Brain pericyte (primary cell): ENCODE measurements at places on chromosomes 16 and 17.

DNA sequence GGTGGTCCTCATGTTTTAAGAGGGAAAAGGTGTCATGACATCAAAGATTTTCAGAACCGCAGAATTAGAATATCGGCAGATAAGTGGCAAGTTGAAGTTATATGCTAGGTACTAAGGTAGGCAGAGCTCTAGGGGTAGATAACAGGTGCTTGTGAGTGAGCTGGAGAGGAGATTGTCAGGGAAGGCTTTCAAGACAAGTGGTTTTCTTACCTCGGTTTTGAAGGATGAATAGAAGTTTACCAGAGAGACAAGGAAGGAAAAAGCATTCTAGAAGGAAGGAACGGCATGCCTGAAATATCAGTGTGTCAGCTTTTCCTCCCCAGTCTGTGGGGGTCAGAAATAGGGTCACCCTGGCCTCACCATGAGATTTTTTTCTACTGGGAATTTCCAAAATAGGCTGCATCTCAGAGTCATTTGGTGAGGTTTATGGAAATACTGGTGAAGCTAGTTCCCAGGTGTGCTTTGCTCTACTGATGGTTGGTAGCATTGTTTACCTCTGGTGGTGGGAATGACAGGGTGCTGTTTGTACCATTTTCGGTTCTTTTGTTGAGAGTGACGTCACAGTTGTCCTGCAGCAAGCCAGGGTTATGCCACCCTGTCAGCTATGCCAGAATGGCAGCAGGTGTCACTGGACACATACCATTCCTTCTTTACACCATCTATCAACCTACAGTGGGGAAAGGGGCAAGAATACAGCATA, 112.5 kb downstream of the MSI2 start:
- DNase-seq, result no peak

GRCh38 chr16:68724797-68725196, 12.3 kb upstream of the CDH1 start:
- DNase-seq, result no peak

DNA sequence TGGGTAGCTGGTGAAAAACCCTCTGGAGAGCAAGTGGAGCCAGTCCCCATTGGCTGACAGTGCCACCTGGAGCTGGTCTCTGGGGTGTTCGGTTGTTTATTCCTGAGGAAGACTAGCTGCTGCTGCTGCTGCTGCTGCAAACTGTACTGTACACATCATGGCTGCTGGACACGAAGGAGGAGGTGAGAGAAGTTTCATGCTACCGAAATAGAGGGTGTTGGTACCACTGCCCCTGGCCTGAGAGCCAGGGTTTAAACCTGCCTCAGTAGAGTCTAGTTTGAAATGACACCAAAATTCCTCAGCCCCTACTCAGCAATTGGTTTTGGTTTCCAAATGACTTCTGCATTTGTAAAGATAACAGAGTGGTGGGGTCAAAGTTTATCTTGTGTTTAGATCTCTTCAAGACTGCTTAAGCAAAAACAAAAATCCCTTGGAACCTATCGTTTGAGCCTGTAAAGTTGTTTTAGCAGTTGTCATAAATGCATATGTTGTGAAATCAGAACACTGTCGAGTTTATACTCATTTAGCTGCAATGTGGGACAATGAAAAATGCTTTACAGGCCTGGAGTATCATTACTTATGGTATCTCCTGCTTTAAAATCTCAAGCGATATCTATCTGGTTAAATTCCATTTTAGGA, 40.8 kb downstream of the CYB5B start:
- DNase-seq, result no peak

GRCh38 chr17:76104140-76104895, 731 bp upstream of the EXOC7 start:
- no peak for DNase-seq

DNA sequence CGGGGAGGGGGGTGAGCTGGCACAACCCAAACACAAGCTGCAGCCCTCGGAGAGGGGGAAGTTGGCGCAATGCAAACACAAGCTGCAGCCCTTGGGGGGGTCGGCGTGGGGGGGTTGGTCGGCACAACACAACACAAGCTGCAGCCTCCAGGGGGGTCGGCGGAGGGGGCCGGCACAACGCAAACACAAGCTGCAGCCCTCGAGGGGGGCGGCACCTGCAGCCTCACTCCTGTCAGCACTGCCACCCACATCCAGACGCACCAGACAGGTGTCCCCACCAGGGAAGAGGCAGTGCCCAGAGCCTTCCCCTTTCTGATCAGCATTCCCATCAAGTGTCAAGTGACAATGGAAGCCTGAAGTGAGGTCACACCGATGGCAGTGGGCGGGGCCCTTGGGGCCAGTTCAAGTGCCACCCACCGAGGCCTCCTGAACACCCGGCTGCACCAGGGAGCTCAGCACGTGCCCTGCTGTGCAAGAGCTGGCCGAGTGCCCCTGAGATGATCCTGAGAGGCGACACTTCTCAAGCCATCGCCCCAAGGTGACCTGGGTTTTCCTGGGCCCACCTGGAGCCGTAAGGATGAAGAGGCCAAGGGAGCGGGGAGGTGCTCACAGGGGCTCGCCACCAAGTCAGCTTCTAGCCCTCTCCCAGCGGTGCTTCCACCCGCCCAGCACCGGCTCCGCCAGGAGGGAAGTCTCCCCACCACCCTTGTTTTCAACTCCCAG, 59.3 kb downstream of the KLHDC4 start:
- DNase-seq, result no peak

DNA sequence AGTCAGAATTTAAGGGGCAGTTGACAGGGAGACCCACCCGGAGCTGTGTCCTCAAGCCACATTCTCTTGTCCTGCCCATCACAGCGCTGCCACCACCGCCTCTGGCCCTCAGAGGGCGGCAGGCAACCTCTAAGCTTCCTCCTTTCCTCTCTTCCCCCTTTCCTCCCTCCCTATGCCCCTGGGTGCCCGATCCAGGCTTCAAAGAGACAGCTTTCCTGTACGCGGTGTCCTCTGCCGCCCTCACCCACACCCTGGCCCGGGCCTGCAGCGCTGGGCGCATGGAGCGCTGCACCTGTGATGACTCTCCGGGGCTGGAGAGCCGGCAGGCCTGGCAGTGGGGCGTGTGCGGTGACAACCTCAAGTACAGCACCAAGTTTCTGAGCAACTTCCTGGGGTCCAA, 23.5 kb downstream of the WNT9B start:
- DNase-seq, result no peak

- no peak for DNase-seq
These were observed 208.2 kb upstream of the CHMP6 start for GRCh38 chr17:80783486-80783885.

DNA sequence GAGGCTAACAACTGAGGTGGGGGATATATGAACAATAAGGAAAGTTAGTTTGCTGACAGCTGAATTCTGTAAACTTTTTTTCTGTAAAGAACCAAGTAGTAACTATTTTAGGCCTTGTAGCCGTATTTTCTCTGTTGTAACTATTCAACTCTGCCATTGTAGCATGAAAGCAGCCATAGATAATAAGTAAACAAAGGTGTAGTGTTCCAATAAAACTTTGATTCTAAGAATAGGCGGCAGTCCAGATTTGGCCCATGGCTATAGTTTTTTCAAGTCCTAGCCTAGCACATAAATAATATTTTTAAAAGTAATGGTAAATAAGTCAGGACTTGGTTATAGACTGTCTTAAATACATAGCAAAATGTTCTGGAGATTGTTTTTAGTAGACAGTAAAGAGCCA, 142.0 kb downstream of the STXBP4 start:
- no peak for DNase-seq
